ENCODE measurements at places on chromosomes 4 and X. TPM values are rescaled to one million over a fixed set of nuclear protein-coding genes. Genes with fewer than 3 reads are reported as not detected.

- H3K4me3 ChIP-seq, result no peak overlapping the region
- no peak overlapping the region for H3K27ac ChIP-seq
- H3K4me1 ChIP-seq, result no peaks in the 10 kb centered on the region
- no peaks in the 10 kb centered on the region for H3K36me3 ChIP-seq
These were observed 88.8 kb upstream of the ESX1 start for GRCh38 chrX:104343428-104344129.

NPFFR2 gene
- not detected for total RNA-seq

- no peak overlapping the region for H3K27ac ChIP-seq
- H3K4me1 ChIP-seq, result peaks cover 3% of the 10 kb centered on the region
- no peak overlapping the region for H3K4me3 ChIP-seq
These were observed 80.0 kb upstream of the SLC34A2 start for GRCh38 chr4:25575611-25576010.

TMPRSS11F gene
- not detected for total RNA-seq

RPL39 gene
- 3,006 TPM for total RNA-seq

GRCh38 chr4:116480546-116480945 lies 604.8 kb downstream of the TRAM1L1 start:
- no peak overlapping the region for H3K27ac ChIP-seq
- no peaks in the 10 kb centered on the region for H3K36me3 ChIP-seq
- no peak for DNase-seq
- no peak overlapping the region for H3K4me3 ChIP-seq

DNA sequence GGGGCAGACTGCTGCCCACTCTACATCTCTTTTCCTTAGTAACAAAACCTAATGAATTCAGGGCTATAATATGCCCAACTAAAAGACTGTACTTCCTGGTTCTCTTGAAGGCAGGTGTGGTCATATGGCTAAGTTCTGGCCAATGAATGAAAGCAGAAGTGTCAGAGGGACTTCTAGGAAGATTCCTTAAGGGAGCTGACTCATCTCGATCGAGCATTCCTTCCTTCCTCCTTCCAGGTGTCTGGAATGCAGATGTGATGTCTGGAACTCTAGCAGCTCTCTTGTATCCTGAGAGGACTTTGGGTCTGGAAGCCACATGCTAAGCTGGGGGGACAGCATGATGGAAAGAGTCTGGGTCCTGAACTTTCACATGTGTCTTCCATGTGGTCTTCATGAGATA lies 116.2 kb upstream of the STX18 start:
- no peaks in the 10 kb centered on the region for H3K4me1 ChIP-seq
- no peak for DNase-seq
- H3K27me3 ChIP-seq, result no peaks in the 10 kb centered on the region

GRCh38 chr4:168695288-168695687 lies 198.4 kb downstream of the PALLD start:
- H3K4me3 ChIP-seq, result no peak overlapping the region
- no peaks in the 10 kb centered on the region for H3K27me3 ChIP-seq
- DNase-seq, result no peak
- no peaks in the 10 kb centered on the region for H3K36me3 ChIP-seq

DNA sequence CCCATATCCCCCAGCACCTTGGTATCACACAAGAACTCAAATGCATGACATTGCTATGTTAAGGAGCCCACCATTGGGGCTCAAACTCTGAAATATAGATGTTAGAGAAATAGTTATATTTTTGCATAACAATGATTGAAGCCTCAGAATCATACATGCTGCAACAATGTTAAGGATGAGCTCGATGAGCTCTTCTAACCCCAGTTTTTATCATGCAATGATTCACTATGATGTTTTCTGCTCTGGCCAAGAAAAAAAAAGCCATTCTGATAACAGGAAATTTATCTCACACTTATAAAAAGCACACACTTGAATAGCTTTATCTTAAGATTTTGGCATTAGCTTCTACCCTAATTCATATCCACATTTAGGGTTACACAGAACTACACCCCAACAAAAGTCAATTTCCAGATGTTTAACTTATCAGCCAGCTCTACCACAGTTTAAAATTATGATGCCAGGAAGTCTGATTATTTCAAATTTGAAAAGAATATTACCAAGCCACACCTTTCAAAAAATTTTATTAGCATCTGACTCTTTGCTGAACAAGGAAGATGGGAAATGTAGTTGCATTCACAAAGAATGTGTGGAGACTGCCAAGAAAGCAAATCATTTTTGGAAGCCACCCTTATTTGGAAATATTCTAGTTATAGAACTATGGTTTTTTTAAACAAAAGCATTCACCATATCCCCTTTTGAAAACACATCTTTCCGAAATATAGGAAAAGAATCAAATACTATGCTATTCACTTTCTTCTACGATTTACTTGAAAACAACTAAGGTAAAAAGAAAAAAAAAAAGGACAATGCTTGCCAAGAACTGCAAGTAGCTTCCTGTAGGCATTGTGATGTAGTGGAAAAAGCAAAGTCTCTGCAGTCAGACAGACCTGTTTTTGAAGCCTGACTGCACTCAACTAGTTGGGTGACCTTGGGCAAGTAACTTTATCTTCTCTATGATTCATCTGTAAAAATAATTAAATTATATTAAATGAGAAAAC lies 100.8 kb upstream of the PLS3 start:
- no peak for DNase-seq
- no peak overlapping the region for H3K27ac ChIP-seq
- no peak overlapping the region for H3K4me3 ChIP-seq
- no peaks in the 10 kb centered on the region for H3K36me3 ChIP-seq
- H3K4me1 ChIP-seq, result no peaks in the 10 kb centered on the region
- H3K27me3 ChIP-seq, result no peaks in the 10 kb centered on the region

- DNase-seq, result no peak
- 0 out of 2 replicates have a peak overlapping the region, but pooled peaks have one; percentile 6 for H3K4me3 ChIP-seq
- peaks cover 35% of the 10 kb centered on the region for H3K4me1 ChIP-seq
- peak overlapping the region; percentile 45 for H3K27ac ChIP-seq
- peaks cover 22% of the 10 kb centered on the region for H3K36me3 ChIP-seq
These were observed 118.5 kb upstream of the GUCY1A1 start for GRCh38 chr4:155548173-155548572.

DNA sequence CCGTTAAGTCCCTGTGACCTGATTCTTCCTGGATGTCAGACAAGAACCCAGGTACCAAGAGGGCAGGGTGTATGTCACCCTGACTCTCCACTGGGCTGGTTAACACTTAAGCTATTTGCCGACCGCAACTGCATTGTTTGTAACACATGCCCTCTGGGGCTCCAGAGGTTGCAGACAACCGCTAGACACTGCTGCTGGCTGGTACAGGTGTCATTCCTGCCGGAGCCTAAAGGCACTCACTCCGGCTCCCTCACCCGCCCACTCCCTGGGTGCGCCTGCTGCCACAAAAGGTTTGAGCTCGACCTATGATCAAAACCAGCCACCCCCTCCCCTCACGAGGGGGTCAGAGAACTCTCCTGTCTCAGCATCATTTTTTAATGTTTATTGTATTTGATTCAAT lies 208.2 kb downstream of the FAT4 start:
- no peaks in the 10 kb centered on the region for H3K36me3 ChIP-seq
- no peaks in the 10 kb centered on the region for H3K27me3 ChIP-seq
- DNase-seq, result no peak
- H3K4me1 ChIP-seq, result no peaks in the 10 kb centered on the region

DNA sequence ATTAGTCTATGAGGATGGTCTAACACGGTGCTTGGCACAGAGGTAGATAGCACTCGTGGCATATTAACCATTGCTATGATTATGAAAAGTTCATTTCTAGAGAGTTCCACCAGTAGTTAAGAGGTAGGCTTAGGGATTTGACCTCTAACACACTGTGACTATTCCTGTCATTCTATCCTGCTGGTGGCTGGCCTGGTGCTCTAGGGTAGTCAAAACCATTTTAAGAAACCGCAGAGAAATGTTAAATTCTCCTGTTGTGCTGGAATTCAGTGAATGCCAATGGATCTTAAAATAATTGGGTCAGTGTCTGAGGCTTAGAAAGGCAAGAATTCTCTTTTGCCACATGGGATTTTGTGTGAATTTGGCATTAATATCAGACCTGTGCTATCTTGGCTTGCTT lies 53.9 kb downstream of the VGLL1 start:
- no peaks in the 10 kb centered on the region for H3K27me3 ChIP-seq
- no peaks in the 10 kb centered on the region for H3K36me3 ChIP-seq
- no peaks in the 10 kb centered on the region for H3K4me1 ChIP-seq
- no peak overlapping the region for H3K27ac ChIP-seq
- DNase-seq, result no peak

GRCh38 chr4:175951794-175952193 lies 113.8 kb upstream of the WDR17 start:
- H3K27ac ChIP-seq, result no peak overlapping the region
- no peaks in the 10 kb centered on the region for H3K36me3 ChIP-seq
- no peak overlapping the region for H3K4me3 ChIP-seq
- H3K4me1 ChIP-seq, result peaks cover 8% of the 10 kb centered on the region
- no peak for DNase-seq

FAM184B gene
- total RNA-seq, result not detected

WAS gene
- total RNA-seq, result 63.4 TPM

OPN1MW gene
- not detected for total RNA-seq

AKAP14 gene
- total RNA-seq, result not detected

Measured in Karpas-422 (cell line).